ENCODE measurements at places on chromosomes 11 and 22.

- no peak for DNase-seq
These were observed 261.3 kb upstream of the ARHGAP20 start for GRCh38 chr11:110973401-110973980.

DNA sequence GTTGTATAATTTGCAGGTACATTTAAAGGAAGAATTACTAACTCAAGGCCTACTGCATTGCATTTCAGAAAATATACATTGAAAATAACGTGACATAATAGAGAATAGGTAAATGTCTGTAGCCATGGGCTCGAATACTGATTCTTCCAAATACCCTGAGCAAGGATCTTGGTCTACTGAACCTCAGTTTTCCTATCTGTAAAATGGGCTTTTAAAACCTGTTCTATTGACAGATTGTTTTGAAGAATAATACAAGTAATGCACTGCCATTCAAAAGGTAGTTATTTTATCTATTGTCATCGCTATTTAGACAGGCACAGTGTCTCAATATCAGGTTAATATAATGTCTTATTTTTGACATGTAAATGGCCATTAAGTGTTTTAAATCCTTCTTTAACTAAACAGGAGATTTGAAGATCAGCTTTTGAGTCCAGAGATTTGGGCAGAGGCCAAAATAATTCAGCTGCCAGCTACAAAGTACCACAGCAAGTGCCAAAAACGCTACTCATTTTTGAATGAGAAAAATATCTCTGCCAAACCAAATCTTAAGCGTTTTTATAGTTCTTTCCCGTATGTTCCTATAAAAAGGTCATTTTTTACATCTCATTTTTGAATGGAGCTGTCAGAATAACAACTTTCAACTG is 56.7 kb downstream of the CTSC start:
- peak; percentile 56 for DNase-seq

- DNase-seq: peak; percentile 7
These were observed 876.9 kb upstream of the RAG2 start for GRCh38 chr11:37474889-37475288.

- DNase-seq: no peak
These were observed 39.5 kb upstream of the ADA2 start for GRCh38 chr22:17258788-17259148.

GRCh38 chr11:117820516-117820915 is 4.0 kb downstream of the FXYD2 start:
- DNase-seq: no peak

GRCh38 chr11:121035169-121035755 is 11.4 kb downstream of the TBCEL start:
- DNase-seq: no peak

Data from cardiac muscle cell (in vitro differentiated cells and primary cell).